ENCODE measurements at places on chromosomes 13 and 19.
A peak's percentile ranks its signal among the peaks of the same experiment; 100 is the strongest.

DNA sequence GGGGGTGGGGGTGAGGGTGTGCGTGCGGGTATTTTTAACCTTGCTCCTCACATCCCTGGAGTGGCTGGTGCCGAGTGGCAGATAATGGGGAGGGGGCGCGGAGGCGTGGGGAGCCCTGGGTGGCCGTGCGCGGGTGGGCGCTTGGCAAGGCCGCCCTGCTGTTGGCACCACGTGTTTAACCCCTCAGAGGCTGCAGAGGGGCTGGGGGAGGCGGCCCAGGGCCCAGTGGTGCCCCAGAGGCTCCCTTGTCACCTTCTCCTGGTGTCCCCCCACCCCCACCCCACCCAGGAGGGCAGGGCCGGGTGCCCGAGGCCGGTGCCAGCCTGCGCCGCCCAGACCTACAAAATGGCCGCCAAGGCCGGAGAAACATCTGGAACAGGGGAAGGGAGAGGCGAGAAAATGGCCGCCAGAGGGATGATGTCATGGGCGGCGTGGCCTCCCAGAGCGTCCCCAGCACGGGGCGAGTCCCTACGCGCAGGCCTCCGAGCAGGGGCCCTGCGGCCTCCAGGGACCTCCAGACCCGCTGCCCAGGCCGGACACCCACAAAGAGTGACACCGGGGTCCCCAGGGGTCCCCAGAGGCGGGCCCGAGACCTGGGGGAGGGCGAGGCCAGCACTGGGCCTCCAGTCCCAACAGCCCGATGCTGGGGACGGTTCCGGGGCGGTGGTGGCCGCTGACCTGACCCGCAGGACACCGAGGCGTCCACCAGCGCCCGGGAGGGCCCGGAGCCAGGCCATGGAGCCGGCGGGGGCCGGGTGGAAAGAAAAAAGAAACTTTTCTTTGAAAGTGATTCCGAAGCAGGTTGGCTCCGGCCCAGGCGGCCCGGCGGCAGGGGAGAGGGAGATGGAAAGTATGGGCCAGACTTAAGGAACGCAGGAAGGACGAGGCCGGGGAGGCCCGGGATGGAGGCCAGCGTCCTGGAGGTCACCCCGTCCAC is 38.2 kb downstream of the NFIC start:
- no peak for DNase-seq

DNA sequence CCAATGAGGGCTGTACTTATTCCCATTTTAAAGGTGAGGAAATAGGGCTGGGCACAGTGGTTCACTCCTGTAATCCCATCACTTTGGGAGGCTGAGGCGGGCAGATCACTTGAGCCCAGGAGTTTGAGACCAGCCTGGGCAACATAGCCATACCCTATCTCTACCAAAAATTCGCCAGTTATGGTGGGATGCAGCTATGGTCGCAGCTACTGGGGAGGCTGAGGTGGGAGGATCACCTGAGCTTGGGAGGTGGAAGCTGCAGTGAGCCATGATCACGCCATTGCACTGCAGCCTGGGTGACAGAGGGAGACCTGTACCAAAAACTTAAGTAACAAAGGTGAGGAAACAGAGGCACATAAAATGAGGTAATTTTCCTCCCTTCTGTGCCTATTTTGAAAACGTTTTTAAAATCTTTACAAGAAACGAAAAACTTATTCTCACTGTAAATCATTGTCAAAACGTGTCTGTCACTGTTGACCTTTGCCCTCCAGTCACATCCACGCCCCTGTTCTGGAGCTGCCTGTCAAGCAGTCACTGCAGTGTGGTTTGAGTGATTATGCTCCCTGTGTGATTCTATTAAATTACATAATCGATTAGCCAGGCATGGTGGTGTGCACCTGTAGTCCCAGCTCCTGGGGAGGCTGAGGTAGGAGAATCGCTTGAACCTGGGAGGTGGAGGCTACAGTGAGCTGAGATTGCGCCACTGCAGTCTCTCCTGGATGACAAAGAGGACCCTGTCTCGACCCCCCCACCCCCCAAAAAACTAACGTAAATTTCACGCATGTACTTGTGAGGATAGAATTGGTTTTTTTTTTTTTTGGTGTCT is 12.5 kb downstream of the NOP53 start:
- no peak for DNase-seq

GRCh38 chr19:29552454-29553280 is 26.9 kb downstream of the VSTM2B start:
- DNase-seq: no peak

DNA sequence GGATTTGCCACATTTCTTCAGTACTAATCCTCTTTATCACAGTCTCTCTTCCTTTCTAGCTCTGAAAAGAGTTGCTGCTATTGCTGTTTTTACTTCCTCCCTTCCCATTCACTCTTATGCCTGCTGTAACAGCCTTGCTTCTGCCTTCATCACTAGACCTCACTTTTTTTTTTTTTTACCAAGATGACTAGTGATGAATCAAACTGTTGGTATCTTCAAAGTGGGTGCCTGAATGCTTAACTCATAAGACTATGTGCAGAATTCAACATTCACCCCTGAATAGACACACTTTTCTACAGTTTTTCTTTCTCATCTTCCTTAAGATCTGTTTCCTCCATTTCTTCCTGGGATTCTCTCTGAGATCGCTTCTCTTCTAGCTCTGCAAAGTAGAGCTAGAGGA is 217.2 kb upstream of the HTR2A start:
- DNase-seq: no peak

DNA sequence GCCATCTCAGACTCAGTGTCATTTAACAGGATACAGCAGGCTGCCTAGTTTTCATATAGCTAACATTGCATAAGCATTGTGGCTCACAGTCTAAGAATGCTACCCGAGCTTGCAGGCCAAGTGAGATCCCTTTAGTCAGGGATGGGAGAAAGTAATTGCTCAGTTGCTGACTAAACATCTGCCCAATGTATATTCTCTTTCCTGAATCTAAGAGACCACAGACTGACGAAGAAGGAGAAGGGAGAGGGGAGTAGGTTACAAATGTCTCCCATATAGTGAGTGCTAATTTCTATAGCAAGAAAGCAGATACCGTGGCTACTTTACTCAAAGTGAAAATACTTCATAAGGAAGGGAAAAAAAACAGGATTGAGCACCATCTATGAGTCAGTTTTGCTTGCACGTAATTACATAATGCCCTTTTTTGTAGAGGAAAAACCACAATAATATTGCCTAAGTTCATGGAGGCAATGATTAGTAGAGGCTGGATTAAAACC is 453.9 kb downstream of the COG6 start:
- no peak for DNase-seq

- no peak for DNase-seq
Observed at GRCh38 chr19:10118960-10119359, 739 bp downstream of the EIF3G start.

- DNase-seq: no peak
Observed at GRCh38 chr13:93222976-93223375, 3.6 kb upstream of the GPC6 start.

- DNase-seq: peak; percentile 33
Observed at GRCh38 chr19:18894254-18895037, 1.5 kb downstream of the CERS1 start.

GRCh38 chr13:24802074-24802473 is 38.1 kb downstream of the RNF17 start:
- no peak for DNase-seq

- no peak for DNase-seq
Observed at GRCh38 chr13:92512852-92513251, 713.8 kb upstream of the GPC6 start.

GRCh38 chr19:47573071-47574026 is at the start of gene ZNF541:
TSS of gene ZNF541 (minus strand) at chr19:47573148. CDS start at chr19:47555856, 17,292 bp downstream.
- no peak for DNase-seq

DNA sequence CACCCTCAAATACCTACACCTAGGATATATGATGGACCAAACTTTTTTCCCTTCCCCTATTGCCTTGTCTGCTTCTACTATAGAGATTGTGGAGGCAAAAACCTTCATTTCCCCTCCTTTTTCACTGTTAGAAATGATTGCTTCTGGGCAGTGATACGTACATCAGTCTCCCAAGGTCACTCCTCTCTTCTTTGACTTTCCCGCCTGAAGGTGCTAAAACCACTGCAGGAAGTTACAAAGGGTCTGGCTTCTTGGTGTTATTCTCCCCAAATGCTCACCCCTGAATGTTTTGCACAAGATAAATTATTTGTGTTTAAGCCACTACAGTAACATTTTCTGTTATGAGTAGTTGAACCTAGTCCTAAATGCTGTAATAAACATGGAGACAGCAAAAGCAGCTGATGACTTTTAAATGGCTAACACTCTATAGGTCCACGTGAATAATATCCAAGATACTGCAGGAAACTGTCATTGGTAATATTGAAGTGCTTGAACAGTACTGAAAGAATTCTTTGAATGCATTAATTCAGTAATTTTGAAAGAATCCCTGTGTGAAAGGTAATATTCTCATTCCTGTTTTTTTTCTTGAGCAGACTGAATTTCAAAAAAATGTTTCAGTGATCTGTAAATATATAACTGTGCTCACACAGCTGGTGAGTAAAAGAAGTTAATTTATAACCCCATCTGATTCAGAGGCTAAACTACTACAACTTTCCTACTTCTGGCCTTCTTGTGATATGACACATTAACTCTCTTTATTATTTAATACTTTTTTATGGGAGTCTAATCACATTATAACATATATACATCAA is 865.1 kb downstream of the EFNB2 start:
- no peak for DNase-seq

- DNase-seq: no peak
Observed at GRCh38 chr13:110463871-110464510, 97.5 kb downstream of the RAB20 start.

GRCh38 chr19:2740314-2740656 is 468 bp upstream of the SLC39A3 start:
- no peak for DNase-seq

DNA sequence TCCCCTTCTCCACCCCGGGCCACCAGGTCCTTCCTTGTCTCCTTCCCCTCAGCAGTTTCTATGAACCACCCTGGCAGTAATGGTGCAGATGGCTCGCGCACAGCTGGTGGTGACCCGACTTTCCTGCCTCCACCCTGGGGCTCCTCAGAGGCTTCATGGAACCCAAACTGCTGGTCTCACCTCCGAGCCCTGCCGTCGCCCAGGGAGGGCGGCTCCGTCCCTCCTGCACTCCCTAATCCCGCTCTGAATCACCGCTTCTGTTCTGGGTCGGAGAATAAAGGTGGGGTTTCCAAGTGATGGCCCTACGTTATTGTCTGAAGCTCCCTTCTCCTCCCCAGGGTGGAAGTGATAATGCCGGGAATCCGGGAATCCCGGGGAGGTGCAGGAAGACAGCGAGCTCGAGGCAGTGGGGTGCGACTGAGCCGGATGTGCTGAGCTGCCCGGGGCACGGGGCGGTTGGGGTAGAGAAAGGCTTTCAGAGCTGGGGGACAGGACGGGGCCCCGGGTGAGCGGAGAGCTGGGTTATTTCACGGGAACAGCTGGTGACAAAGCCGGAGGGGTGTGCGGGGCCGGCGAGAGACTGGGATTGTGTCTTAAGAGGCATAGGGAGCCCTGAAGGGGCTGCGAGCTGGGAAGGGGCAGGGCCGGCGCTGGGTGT is 711 bp downstream of the FUT2 start:
- DNase-seq: no peak

GRCh38 chr13:84080748-84081530 is 198.7 kb upstream of the SLITRK1 start:
- no peak for DNase-seq

- no peak for DNase-seq
Observed at GRCh38 chr13:103210348-103210747, 144.1 kb upstream of the SLC10A2 start.

- DNase-seq: no peak
Observed at GRCh38 chr13:49939321-49939720, 3.2 kb upstream of the SPRYD7 start.

DNA sequence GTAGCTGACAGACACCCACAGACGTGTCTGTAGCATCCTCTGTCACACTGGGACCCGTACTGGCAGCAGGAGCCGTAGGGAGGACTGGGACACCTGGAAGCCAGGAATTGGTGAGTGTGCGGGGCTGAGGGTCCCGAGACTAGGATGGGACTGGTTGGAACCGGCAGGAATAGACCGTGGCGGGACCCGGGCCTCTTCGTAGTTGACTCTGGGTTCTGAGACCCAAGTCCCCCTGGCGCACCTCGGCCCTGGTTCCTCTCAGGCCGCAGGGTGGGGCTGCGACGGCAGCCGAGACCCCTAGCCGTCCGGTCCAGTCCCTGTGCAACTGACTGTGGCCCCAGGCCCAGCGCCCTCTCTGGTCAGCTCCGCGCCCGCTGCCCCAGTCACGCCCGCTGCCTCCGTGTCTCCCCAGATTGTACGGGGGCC is 64.7 kb downstream of the ZNF823 start:
- no peak for DNase-seq

DNA sequence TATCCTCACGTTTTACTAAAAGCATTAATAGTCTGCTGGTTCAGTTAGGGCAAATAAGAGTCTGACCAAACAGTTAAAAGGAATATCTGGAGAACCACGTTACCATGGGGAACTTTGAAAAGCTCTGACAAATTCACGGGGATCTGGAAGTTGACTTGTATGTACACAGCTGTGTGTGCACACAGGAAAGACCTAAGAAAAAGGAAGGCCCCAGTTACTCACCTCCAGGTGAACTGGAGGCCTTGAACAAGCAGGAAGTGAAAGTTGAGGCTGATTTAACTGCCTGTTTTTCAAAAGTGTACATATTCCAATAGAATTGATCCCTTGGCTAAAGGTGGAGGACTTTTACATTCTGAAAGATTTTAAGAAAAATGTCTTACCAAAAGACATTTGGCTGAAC is 1891.6 kb upstream of the PCDH20 start:
- DNase-seq: no peak

All from urinary bladder (tissue), 4 donors.